ENCODE measurements at places on chromosomes 13 and 19. TPM values are rescaled to one million over a fixed set of nuclear protein-coding genes. Genes with fewer than 3 reads are reported as not detected.

DNA sequence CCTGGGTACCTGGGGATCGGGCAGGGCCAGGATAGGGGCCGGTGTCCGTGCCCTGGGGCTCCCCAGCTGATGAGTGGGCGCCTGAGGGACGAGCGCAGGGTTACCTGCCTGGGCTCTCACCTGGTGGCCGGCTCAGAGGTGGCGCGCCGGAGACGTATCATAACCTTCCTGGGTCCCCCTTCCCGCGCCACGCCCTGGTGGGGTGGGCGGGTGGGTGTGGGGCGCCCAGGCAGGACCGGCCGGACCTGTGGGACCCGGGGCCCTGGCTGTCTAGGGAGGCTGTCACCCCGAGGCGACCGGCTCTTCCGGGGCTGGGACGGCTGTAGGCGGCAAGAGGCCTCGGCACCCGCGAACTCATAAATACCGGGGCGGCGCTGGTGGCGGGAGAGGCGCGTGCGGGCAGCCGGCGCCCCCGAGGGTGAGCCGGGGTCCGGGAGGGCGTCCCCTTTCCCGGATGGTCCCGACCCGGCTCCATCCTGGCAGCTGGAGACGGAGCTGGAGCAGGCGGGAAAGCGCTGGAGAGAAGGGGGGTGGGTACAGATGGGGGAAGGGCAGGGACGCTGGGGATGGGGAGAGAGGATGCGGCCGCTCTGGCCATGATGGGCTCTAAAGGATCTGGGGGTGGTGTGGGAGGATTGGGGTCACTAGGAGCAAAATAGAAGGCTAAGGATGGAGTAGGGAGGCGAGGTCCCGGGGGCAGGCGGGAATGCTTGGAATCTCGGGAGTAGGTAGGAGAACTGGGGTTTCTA is at the start of gene ACP7:
Gene ACP7, plus strand, starts transcription at position 386 of the 749 bp plus-strand sequence. CDS start 902 bp downstream, outside the sequence.
- no peaks in the 10 kb centered on the region for H3K36me3 ChIP-seq
- H3K27ac ChIP-seq: peak within 1 kb of the TSS; percentile 56
- H3K27me3 ChIP-seq: no peaks in the 10 kb centered on the region
- DNase-seq: peak; percentile 32
- peak within 1 kb of the TSS; percentile 93 for H3K4me3 ChIP-seq
- peaks cover 17% of the 10 kb centered on the region for H3K4me1 ChIP-seq

- no peaks in the 10 kb centered on the region for H3K36me3 ChIP-seq
- no peaks in the 10 kb centered on the region for H3K27me3 ChIP-seq
- H3K4me3 ChIP-seq: no peak overlapping the region
- DNase-seq: peak; percentile 50
- peaks cover 14% of the 10 kb centered on the region for H3K4me1 ChIP-seq
- no peak overlapping the region for H3K27ac ChIP-seq
Observed at GRCh38 chr13:43303033-43303729, 279.8 kb downstream of the DNAJC15 start.

- H3K4me1 ChIP-seq: peaks cover 4% of the 10 kb centered on the region
- DNase-seq: no peak
- no peaks in the 10 kb centered on the region for H3K27me3 ChIP-seq
- no peaks in the 10 kb centered on the region for H3K36me3 ChIP-seq
- no peak overlapping the region for H3K4me3 ChIP-seq
Observed at GRCh38 chr19:19533841-19534240, 4.2 kb upstream of the CILP2 start.

MISP3 gene
- 7.8 TPM for total RNA-seq

LGALS4 gene
- 0.51 TPM for total RNA-seq

SYT3 gene
- 0.18 TPM for total RNA-seq

Data from PC-3 (cell line).